ENCODE measurements at places on chromosomes 11 and 22.

GRCh38 chr11:96095884-96096303 is 172.0 kb upstream of the MTMR2 start:
- DNase-seq: no peak

DNA sequence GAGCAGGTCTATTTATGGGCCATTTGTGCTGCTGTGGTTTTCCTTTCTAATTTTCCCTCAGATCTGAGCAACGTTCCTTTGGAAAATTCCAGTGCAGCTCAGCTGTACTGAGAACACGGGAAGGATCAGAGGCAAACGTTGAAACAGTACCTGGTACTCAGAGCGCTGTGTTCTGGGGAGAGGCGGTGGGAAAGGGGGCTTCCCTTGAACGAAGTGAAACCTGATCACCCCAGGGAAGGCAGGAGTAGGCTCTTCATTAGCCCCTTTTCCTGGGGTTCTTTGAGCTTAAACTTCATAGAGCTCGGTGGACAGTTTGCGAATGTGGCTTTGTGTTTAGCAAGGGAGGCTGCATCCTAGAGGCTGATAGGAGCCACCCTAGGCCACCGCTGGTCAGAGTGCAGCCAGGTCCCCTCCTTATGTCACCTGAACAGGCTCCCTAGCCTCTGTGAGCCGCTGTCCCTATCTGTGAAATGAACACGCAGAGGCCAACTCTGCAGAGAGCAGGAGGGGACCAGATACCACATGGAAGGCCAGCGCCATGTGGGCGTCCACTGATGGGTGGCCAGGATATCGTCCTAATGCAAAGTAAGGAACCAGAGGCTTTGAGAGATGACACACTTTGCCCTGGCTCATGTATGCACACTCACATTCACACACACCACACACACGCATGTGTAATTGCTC is 1464.8 kb downstream of the BRD1 start:
- DNase-seq: no peak

DNA sequence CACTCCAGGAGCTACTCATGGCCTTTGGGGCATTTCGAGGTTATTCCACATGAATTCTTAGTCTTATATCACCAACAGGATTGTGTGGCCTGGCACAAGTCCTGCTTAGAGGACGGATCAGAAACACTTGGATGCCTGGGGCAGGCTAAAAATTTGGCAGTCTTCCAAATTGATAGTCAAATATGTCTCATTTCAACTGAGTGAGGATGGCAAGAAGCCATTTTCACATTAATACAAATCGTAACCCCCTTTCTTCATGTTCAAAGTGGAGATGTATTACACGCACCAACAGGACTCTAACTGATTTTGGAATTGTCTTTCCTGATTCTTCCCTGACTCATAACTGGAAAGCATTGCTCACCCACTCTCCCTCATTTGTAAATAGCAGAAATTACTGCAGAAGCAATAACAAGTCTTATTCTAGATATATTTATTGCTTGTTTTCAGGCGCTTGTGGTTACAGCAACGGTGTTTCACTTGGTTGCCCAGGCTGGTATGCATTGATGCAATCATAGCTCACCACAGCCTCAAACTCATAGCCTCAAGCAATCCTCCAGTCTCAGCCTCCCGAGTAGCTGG is 10.3 kb upstream of the CCDC86 start:
- peak; percentile 65 for DNase-seq

DNA sequence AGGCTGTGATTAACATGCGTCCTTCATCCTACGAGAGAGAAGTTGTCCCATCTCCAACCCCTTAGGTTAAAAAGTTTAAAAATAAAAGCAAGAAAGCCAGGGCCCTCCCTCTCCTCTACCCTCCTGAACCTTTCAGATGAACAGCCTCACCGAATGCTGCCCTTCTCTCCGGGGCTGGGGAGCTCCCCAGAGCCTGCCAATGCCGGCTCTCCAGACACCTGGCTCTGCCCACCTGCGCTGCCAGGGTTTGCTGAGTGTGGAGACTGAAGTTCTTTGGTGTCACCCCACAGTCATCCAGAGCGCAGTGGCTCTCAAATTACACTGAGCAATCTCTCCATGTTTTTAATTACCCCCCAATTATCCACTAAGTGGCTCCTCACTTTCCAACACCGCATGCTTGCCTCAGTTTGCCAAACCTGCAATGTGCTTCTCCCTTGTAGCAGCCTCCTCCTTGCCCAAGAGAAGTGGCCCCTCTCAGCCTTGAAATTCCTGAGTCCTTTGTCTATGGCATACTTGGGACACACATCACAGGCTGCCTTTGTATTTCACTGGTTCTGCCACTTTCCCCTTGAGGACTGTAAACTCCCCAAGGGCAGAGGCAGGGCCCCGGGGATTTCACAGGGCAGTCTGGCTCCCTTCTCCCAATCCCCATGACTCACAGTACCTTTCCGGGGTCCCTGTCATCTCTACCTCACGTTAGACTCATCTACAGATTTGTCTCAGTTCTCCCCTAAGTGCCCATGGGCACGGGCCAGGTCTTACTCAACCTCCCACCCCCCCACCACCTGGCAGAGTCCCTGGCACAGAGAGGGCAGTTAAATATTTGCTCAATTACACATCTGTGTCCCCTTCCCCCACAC is 2.0 kb downstream of the MYH9 start:
- peak; percentile 93 for DNase-seq

DNA sequence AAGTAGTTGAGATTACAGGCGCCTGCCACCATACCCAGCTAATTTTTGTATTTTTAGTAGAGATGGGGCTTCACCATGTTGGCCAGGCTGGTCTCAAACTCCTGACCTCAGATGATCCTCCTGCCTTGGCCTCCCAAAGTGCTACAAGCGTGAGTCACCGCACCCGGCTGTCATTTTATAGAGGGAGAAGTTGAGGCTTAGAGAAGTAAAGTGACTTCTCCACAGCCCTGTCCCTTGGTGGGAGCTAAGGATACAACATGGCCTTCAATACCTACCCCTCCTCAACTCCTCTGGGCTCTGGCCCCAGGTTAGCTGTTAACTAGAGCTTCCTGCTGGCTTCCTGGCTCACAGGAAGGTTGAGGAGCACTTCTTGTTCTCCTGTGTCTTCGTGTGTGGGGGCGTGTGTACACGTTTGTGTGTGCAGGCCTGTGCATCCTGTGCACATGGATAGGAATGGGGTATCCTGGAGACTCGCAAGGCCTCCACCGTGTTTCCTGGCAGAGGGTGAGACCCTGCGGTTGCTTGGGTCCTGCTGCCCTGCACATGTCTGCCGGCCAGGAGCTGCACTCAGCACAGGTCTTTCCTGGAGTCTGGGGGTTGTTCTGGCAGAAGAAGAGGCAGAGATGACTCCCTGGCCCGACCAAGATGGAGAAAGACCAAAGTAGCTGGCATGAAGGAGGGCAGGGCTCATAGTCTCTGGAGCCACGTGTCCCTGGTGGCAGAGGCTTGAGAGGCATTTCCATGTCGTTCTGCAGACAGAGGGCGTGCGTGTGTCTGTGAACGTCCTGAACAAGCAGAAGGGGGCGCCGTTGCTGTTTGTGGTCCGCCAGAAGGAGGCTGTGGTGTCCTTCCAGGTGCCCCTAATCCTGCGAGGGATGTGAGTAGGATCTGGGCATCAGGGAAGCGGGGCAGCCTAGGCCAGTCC is 2.4 kb downstream of the SIDT2 start:
- DNase-seq: no peak

DNA sequence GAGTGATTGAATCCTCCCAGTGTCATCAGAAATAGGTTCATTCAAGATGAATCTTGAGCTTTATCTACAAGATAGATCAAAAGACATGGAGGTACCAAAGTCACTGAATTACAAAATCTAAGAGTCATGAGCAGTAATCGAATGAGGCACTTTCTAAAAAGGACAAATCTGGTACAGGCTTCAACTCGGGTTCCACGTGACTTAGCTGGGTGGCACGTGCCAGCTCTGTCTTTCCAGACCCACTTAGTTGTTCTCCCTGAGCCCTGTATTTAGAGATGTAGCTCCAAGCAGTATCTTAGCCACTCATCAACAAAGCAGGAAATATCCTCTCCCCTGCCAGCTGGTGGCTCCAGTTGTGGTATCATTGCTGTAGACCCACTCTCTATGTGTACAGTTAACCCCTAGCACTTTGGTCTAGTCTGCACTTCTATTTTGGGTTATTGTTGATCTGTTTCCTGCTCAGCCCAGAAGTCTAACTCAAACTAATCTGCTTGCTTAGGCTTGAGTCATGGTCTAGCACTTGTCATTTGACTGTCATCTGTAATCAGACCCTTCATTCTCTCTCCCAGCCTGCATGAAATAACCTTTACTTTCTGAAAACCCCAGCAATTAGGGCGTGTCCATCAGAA is 528.7 kb downstream of the ETS1 start:
- DNase-seq: no peak

- no peak for DNase-seq
Observed at GRCh38 chr22:22816766-22817410, 70.7 kb upstream of the IGLL5 start.

DNA sequence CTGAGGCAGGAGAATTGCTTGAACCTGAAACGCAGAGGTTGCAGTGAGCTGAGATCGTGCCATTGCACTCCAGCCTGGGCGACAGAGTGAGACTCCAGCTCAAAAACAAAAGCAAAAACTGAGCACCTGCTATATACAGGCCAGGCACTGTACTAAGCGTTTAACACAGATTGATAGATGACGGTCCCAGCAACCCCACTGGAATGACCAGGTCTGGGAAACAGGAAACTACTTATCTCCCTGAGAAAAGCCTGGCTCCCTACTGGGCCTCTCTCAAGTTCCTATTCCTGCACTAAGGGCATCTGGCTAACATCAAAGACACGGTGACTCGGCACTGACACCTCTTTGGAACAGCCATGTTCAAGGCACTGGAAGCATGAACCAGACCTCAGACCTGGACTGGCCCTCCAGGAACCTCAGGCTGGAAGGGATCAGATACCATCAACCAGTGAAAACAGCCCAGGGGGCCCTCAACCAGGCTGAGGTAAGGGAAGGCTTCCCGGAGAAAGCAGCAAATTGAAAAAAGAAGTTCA is 16.6 kb downstream of the ARAP1 start:
- DNase-seq: no peak

DNA sequence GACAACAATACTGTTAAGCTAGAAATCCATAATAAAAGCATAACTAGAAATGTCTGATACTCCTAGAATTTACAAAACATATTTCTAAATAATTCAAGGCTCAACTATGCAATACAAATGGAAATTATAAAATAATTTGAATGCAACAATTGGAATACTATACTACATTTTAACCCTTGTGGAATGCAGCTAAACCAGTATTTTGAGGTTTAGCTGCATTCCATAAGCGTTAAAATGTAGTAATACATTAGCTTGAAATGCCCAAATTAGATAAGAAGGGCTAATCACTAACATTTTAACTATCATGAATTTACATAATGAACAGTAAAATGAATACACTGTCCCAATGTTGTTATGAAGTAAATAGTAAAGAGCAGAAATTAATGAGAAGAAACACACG is 617.2 kb upstream of the CHORDC1 start:
- no peak for DNase-seq

- DNase-seq: no peak
Observed at GRCh38 chr11:130700092-130700491, 216.2 kb downstream of the SNX19 start.

DNA sequence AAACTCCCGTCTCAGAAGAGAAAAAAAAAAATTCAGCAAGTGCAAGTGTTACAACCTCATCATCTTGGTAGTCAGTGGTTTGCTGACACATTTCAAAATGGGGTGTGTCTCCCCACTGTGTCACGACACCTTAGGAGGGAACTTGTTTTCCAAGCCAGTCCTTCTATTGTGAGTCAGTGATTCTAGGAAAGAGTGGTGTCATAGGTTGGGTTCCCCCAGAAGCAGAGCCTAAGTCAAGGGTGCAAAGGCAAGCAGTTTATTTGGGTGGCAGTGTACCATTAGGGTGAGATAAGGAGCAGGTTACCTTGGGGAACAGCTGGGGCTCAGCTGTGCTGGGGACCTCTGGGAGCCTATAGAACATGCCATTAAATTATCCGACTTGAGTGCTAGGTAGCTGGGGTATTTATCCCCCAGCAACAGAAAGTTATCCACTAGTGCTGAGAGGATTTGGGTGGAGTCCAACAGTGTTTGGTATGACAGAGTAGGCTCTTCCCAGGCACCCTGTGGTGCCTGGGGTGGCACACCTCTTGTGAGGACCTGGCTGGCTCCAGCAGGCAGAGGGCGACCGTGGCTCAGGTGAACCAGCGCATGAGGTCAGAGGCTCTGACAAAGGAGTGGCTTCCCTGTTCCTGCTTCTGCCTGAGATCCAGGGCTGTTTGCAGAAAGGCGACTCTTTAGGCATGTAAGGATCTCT is 41.7 kb downstream of the KIAA1671 start:
- peak; percentile 82 for DNase-seq

- DNase-seq: no peak
Observed at GRCh38 chr11:105244160-105244825, 104.7 kb upstream of the CARD18 start.

DNA sequence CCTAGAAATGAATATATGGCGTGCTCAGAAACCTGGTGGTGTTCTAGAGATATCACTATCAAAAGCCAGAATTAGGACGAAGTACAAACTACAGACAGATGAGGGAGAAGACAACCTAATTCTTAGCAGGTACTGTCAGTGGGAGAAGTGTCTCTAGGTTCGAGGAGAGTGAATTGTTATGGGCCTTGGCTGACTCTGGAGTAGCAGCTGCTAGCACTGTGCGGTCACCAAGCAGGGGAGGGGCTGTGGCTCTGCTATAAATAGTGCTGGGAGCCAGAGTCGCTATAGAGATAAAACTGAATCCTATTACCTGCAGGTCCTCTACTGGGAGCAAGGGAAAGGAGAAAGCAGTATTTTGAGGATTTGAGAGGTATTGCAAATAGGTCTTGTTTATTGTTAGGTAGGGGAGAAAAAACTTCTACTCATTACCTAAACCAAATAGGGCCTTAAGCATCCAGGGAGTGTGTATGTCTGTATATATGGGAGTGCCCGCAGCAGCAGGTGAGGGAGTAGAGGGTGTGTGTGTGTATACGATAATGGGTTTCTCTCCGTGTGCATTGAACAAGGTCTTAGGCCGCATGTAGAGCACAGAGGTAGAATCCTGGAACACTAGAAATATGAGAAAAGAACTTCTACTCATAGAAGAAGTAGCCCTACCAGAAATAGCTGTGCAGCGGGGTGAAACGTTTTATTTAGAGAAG is 2.2 kb downstream of the MADD start:
- peak; percentile 68 for DNase-seq

DNA sequence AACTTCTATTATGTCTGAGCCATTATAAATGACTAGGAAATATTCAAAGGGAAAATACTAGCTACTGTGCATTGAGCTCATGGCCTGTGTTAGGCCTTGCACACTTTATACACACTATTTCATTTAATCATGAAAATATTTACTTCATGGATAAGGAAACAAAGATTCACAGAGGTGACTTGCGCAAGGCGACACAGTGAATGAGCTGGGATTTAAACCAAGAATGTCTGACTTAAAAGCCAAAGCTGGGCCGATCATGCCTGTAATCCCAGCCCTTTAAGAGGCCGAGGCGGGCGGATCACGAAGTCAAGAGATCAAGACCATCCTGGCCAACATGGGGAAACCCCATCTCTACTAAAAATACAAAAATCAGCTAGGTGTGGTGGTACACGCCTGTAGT is 231.5 kb downstream of the MIAT start:
- no peak for DNase-seq

- no peak for DNase-seq
Observed at GRCh38 chr11:34583818-34584217, 37.1 kb upstream of the EHF start.

All from NCI-H2171 treated with DMSO at 0.1 percent for 48 hours (cell line).